ENCODE measurements at places on chromosomes 1 and 21.
A peak's percentile ranks its signal among the peaks of the same experiment; 100 is the strongest.

DNA sequence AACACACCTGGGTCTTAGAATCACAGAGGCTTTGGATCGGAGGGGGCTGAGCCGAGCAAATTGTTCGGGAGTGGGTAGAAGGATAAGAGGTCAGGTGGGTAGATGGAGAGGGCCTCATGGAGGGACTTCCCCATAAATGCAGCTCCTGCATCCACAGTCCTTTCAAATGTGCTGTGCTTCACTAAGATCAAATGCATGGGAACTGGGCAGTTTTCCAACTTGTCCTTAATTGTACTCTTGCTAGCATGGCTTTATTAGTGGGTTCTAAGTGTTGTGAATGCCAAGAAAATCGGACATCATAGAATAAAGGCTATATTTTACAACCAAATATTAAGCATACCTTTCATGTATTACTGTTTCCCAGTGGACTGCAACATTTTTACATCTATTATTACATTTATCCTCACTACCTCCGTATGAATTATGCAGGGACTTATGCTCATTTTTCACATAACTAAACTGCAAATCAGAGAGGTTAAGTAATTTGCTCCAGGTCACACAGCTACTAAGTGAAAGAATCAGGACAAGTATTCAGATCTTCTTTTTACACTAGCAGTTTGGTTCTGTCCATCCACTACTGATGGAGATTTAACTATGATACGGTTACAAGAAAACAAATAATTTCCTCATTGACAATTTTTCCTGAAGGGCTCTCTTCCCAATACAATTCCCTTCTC lies 174.5 kb upstream of the RUNX1 start:
- no peak for DNase-seq

- DNase-seq, result peak; percentile 22
Measured at GRCh38 chr21:26881504-26882228, 36.5 kb upstream of the ADAMTS1 start.

GRCh38 chr1:109149874-109150601 lies 36.1 kb downstream of the ELAPOR1 start:
- DNase-seq, result no peak

GRCh38 chr1:7541629-7542028 lies 229.5 kb upstream of the VAMP3 start:
- no peak for DNase-seq

DNA sequence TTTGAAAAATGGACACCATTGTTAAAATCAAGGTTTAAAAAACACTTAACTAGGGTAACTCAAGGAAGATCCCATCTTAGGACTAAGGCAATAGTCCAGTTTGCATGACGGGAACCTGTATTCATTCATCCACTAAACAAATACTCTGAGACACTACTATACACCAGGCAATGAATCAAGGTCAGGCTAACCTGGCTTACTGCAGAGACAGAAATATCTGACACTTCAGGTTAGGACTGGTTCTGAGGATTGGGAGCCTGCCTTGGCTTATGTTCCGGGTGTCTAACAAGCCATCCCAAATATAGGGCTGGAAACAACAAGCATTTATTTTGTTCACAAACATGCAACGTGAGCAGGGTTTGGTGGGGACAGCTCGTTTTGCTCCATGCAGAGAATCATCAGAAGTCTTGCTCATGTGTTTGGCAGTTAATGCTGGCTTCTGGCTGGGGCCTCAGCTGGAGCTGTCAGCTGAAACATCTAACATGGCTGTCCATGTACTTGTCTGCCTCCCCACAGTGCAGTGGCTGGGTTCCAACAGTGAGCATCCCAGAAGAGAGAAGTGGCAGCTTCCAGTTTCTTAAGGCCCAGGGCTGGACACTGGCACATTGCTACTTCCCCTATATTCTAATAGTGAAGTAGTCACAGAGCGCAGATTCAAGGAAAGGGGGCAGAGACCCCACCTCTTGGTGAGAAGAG lies 37.0 kb upstream of the CAMK1G start:
- no peak for DNase-seq

GRCh38 chr1:200892958-200893357 lies 1.7 kb upstream of the INAVA start:
- no peak for DNase-seq

DNA sequence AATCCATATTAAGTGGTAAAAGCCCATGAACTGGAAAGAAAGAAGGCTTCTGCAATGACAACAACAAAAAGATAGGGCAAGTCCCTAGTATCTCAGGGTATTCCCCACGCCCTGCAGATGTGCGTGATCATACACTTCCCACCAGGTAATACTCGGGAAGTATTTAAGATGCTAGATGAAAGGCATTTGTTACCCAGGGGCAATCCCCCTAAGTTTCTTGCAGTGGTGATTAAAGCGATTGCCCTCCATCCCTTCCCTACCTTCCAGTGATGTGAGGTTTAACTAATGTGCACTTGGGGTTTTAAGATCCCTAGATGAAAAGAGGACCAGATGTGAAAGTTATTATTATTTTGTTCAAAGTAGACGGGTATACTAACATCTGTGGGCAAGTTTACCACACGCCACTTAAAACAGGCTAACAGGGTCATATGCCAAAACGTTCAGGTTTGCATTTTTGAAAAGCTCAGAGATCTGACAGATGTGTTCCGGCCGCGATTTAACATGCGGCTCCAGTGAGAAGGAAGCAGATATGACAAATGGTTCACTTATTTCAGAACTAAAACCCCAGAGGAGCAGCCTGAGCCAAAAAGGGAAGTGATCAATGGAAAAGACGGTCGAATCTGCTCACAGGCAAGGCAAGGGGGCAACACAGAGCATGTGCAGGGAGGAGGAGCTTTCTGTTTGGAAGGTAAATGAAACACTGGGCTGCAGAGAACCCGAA lies 17.4 kb downstream of the TIAM1 start:
- no peak for DNase-seq

DNA sequence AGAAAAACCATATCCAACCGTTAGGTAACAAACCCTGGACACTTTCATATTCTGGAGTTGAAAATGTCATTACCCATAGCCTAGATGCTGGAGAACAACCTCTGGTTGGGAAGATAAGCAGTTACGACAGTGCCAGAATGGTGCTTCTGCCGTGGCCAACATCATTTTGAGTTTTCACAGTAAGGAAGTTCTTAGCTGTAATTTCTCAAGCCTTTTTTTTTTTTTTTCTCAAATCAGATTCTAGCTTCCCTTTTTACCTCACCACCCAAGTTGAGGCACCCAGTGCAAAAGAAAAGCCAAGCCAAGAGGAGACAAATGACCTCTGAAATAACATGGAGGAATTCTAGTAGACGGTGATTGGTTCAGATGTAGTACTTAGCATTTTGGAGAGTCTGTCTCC lies 21.8 kb downstream of the PPT1 start:
- DNase-seq, result no peak

DNA sequence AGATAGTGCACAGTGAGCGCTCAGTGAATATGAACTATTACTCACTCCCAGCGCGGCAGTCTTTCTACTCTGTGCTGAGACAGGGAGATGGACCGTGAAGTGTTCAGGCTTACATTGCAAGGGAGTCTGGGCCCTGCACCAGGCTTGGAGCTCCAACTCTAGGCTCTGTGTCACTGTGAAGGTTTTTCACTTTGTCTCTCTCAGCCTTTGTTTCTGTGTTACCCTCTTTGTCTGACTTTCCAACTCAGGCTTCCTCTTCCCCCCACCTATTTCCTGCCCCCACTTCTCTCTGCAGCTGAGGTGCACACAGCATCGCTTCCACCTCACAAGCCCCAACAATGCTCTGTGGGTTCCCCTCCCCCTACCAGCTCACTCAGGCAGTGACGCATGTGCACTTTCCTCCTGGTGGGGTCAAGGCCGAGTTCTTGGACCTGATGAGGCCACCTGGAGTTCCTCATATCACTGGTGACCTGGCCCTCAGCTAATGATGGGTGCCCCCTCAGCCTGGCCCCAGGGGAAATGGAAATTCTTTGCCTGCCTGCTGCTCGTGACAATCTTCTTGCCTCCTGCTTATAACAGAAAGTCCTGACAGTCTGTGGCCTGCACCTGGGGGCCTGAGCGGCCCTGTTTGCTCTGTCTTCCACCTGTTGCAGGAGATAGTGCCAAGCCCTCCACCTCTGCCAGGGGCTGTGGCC lies 1.1 kb upstream of the LCK start:
- peak; percentile 39 for DNase-seq

DNA sequence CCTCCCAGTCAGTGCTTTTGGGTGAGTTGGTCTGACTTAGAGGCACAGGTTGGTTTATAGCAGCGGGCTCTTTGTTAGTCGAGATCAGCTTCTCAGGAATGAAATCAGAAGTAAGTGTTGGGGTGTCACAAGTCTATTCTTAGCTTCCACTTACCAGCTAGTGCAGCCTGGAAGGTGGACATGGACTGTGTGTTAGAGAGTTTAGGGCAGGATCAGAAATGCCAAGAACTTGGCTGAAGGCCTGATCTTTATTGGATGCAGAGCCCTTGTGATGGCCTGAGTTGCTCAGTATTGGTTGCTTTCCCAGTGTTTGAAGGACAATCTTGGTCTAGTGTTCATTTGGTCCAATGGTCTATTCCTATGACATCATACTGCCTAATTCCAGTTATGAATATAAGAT lies 377.0 kb upstream of the USP24 start:
- DNase-seq, result no peak

GRCh38 chr1:118948846-118949245 lies 39.3 kb downstream of the TBX15 start:
- no peak for DNase-seq

DNA sequence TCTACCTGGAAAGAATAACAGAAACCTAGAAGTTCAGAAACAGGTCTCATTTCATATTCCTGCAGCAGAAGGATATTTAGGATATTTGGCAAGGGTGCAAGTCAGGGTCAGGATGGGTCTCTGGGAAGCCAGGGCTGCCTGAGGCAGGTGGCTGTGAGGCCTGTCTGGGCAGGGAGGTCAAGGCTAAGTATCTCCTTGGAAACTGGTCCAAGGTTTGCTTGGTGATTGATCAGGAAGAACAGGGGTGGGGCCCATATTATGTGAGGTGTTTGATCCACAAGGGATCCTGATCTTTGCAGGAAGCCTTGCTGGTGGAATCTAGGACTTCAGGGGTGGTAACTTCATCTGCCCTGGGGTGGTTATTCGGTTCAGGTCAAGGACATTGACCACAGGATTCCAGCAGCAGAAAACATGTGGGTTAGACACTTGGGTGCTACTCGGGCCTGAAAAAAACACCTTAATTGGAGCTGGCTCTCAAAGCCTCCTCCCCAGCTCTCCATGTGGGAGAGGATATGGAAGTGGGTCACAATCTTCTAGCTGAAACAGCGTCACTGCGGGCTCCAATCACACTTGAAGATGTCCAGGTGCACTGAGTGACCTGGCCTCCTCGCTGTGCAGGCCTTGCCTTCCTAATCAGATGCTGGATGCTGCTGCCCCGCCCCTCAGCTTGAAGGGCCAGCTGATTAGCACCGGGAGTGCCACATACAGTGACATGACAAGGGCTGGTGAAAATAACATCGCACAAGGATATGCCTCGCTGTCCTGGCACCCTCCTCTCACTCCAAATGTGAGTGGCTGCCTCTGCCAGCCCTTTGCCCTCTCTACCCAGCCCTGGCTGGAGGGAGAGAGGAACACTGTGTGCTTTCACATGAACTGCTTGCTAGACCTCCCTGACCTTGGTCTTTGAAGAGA lies 8.7 kb downstream of the CTNNBIP1 start:
- no peak for DNase-seq

GRCh38 chr1:212215910-212216309 lies 69.3 kb upstream of the PPP2R5A start:
- DNase-seq, result no peak
